NCI-H1930 (cell line): ENCODE measurements at places on chromosomes 6 and 20.

GRCh38 chr20:46119028-46119546 is 973 bp downstream of the CD40 start:
- no peak for DNase-seq

DNA sequence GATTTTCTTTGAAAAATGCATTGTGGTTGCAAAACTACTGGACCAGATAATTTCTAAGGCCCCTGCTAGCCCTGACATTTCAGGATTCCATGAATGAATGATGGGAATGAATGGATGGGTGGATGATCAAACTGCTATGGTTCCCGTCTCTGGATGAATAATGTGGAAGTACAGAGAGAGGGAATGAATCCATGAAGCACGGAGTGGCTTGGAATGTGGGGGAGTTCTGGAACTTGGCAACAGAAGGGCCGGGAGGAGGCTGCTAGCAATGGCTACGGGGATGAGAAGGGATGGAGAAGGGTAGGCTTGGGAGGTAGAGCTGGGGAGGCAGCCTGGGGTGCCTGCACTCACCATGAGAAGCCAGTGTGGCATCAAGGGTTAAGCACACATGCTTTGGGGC is 84.8 kb downstream of the NCR2 start:
- DNase-seq, result no peak

DNA sequence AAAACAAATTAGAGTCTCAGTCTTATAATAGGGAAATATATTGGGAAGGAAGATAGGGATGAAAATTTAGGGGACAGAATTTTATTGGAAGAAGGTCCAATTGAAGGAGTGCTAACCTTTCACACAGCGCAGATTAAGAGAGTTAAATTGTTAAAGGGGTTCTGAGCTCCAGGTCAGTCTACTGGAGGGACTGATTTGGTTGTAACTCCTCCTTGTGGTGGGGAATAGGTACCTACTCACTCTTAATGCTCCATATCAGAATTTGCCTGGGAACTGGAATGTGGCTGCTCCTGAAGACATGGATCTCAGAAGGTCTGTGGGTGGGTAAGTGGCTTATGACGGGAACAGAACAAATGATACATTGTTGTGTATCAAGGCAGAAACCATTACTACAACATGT is 143.5 kb downstream of the FLRT3 start:
- DNase-seq, result no peak

DNA sequence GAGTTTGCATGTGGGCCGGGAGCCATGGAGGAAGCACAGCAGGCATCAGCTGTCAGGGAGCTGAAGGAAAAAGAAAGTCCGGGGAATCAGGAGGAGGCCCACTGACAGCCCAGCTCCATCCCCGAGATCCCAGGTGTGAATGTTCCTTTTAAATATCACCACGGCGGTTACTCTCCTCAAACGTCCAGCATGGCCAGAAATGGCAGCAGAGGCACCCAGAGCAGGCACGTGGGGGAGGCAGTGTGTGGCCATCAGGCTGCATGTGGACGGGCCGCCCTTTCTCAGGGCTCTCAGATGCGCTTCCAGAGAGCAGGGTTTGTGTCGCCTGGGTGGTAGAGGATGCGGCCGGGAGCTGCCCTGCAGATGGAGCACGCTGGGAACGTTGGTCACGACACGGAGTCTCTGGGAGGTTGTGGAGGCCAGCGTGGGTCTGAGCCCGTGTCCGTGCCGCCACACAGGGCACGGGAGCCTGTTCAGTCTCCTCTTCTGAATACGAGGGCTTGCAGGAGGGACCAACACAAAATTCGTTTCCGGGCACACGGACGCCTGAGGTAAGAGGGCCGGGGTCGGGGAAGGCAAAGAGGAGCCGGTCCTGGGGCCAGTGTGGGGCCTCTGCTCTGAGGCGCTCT is 45.3 kb upstream of the DACT2 start:
- no peak for DNase-seq

DNA sequence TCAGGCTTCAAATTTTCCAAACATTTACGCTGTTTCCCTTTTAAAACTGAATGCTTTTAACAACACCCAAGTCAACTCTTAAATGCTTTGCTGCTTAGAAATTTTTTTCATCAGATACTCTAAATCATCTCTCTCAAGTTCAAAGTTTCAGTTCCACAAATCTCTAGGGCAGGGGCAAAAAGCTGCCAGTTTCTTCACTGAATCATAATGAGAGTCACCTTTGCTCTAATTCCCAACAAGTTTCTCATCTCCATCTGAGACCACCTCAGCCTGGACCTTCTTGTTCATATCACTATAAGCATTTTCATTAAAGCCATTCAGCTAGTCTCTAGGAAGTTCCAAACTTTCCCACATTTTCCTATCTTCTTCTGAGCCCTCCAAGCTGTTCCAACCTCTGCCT is 69.1 kb downstream of the RNF217 start:
- no peak for DNase-seq

GRCh38 chr20:23264545-23264944 is 86.0 kb upstream of the NXT1 start:
- DNase-seq, result no peak

DNA sequence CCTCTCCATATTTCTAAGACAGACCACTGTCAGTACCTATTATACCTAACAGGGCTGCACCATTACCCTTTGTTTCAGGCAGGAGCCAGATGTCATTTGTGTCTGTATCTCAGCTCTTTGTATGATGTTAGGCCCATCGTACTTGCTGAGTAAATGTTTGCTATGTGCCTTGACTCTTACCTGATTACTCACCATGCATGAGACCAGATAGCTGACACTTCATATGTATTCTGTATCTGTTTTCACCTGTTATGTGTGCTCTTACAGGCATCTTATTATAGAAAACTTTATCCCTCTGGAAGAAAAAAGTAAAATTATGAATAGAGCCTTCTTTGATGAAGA is 31.7 kb upstream of the ASXL1 start:
- DNase-seq, result peak; percentile 84

DNA sequence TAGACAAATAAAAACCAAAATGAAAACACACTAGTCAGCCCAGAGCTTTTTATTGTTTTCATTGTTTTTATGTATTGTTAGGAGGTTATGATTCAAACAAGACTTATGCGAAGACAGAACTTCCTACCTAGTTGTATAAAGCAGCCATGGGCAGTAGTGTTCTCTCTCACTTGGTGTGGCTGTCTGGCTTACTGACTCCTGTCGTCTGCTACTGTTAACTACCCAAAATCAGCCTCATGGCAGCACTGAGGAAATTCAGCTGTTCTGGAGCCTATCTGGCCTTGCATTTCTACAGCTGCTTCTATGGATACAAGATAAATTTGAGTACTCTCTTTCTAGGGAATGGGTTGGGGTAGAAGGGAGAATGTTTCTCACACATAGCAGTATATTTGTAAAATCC is 20.4 kb downstream of the VTA1 start:
- no peak for DNase-seq

- no peak for DNase-seq
Measured at GRCh38 chr6:161237176-161237575, 36.7 kb downstream of the AGPAT4 start.

DNA sequence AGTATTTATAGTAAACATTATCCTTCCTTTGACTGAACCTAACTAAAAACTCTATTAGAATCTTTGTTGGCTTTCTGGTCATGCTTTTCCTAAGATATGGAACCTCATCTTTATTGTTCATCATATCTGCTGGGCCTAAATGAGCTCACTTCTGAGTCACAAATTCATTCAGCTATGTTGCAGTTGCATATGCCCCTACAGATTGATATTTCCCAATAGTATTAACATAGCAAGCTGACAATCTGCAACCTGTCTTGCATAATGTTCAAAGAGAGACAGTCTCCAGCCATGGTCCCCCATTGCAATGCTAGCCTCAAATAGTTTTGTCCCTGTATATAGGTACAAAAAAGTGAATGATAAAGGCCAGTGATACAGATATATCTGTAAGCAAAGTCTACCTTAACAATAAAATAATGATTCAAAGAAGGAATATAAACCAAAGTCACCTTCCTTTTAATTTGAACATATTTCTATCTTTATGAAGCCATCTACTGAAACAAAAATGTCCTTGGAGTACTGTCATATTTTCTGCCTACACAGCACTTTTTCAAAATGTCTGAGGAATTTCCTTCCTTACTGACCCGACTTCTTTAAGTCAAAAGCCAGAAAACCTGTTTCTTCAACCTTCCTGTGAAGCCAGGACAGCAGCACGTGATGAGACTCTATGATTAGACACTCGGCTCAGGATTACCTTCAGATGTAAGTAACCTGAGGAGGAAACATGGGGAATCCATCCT is 140.7 kb downstream of the UBE3D start:
- no peak for DNase-seq

DNA sequence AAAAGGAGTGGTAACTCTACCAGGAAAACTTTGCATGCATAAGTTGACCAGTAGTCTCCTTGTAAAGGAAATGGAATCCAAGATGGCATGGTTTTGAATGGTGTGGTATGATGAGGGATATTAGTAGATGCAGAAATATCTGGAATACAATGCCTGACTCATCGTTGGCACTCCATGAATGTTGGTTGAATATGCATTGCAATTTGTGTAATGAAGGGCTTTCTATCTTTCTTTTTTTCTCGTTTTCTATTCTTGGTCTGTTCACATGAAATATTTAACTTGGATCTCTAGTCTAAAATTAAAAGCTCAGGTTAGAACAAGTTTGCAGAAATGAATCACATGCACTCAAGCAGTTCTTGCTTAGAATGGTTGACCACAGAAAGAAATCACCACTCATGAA is 277.3 kb upstream of the PRND start:
- no peak for DNase-seq

GRCh38 chr6:64683682-64684081 is 1023.3 kb downstream of the EYS start:
- DNase-seq, result no peak

DNA sequence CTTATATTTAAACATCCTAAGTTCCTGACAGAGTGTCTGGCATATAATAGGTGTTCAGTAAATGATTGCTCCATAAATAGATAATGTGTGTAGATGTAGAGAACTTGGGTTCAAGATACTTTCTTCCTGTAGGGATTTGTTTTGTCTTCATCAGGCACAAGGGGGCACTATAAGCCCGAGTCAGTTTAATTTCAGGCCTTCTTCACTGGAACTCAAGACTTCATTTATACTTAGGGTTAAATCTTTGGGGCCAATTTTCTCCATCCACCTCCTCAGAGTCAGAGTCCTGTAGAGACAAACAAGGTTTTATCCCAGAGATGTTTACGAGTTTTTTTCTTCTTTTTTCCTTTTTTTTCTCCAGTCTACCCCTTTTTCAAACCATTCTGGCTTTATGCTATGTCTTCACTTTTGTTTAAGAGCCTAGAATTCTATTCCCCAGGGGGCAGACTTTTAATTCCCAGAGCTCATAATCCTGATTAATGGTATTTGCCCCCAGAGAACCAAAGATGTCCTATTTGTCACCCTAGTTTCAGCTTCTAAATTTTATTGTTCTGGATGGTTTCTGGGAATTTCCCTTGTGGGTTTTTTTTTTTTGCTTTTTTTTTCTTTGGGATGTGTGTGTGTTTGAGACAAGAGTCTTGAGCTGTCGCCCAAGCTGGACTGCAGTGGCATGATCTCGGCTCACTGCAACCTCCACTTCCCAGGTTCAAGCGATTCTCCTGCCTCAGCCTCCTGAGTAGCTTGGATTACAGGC is 88.4 kb downstream of the HFE start:
- DNase-seq, result no peak

DNA sequence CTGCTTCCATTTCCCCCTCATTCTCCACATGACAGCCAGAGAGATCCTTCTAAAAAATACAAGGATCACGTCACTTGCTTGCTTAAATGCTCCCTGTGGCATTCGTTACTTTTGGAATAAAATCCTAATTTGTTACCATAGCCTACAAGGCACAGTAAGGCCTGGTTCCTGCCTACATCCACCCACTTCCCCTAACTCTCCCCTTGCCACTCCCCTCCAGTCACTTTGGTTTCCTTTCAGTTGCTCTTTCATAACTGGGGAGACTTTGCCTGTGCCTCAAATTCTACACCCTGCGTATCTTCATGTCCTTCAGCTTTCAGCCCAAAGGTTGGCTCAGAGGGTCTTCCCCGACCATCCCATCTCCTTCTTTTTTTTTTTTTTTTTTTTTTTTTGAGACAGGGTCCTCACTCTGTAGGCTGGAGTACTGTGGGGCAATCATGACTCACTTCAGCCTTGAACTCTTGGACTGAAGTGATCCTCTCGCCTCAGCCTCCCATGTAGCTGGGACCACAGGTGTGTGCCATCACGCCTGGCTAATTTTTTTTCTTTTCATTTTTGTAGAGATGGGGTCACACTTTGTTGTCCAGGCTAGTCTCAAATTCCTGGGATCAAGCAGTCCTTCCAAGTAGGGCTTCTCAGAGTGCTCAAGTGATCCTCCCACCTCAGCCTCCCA is 12.5 kb downstream of the ID1 start:
- DNase-seq, result no peak

- DNase-seq, result no peak
Measured at GRCh38 chr20:41869261-41869660, 251.1 kb upstream of the CHD6 start.

DNA sequence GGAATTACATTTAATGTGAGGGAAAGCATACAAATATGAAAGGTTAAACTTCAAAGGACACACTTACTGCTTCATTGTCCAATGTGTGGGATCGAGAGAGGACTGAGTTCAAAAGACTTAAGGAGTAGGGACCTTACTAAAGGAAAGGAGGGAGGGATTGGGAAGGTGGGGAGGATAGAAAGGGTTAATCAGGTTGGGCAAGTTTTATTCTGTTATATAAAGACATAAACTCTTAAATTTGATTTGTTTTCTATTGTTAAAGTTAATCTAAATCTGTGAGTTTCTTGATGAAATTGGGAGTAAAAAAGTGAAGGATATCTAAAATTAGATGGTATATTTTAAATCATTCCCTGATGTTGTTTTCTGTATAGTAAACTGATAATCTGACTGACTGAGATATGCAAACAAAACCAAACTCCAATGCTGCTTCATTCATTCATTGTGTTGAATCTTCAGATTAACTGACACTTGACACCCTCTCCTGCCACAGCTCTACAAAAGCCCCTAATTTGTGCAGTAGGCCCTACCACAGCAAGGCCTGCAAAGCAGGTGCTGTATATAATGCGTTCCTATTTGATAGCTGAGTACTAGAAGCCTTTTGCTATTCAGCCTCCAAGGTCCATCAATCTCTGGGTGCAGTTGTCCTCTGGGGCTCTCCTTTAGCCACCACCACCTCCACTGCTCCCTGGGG is 1.3 kb upstream of the UBE2J1 start:
- DNase-seq, result peak; percentile 57

- DNase-seq, result no peak
Measured at GRCh38 chr6:150924808-150925589, 59.5 kb downstream of the MTHFD1L start.
